NCI-H2081 (cell line): ENCODE measurements at places on chromosomes 7 and 10.

GRCh38 chr7:26912338-26912737 is 47.9 kb upstream of the SKAP2 start:
- DNase-seq = no peak

GRCh38 chr10:391305-391704 is 256.1 kb downstream of the ZMYND11 start:
- DNase-seq = peak; percentile 36

DNA sequence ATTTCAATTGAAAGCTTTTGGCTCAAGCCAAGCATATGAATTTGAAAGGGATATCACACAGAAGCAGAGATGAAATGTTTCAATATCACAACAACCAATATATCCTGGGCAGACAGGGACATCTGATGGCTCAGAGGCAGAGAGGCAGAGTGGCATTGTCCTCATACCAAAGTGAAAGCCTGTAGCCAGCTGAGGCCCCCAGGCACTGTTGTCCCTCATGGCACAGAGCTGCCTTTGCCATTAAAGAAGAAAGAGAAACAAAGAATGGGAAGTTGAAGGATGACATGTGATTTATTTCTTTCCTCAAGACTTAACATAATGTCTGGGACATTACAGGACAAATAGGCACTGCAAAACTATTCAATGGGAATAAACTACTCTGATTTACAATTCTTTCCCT is 504.3 kb upstream of the PCDH15 start:
- DNase-seq = no peak

- no peak for DNase-seq
Observed at GRCh38 chr10:19932806-19933371, 116.7 kb downstream of the PLXDC2 start.

DNA sequence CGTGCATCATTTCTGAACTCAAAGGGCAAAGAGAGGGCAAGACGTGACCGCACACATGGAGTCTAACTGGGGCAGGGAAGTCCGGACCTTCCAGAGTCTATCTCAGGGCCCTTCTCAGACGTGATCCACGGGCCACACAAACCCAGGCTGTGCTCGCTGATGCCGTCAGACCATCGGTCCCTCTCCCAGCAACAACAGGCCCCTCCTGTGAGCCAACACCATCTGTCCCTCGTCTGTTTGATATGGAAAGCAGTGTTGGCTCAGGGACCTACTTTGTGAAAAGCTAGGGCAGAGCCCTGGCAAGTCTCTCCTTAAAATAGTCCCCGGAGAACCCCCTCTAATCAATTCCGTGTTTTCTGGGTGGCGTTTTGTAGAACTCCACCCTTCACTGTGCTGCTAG is 208.8 kb downstream of the TCERG1L start:
- DNase-seq = no peak

DNA sequence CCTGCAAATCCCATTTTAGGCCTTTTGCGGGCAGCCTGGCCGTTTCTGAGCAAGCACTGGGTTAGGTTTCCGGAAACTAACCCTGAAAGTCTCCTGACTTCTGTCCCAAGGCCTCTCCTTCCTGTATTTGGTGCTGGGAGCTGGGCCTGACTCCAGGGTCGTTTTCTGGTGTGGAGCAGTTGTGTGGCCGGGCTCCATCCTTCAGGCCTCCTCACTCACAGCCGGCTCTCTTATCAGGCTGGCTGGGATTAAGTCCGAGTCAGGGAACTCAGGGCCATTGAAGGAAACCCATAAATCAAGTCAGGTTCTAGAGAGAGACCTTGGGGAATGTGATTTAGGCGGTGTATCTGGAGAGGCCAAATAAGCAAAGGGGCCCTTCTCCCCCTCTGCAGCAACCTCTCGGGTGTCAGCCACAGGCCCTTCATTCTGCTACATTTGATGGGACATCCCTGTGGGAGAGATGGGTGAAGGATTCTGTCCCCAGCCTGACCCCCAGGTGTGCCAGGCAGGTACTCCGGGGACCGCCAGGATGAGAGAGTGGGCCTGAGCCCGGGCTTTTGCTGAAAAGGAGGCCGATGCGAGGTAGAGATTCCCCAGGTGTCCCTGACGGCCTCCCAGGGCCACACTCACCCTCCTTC is 3.3 kb downstream of the GATA3 start:
- no peak for DNase-seq

DNA sequence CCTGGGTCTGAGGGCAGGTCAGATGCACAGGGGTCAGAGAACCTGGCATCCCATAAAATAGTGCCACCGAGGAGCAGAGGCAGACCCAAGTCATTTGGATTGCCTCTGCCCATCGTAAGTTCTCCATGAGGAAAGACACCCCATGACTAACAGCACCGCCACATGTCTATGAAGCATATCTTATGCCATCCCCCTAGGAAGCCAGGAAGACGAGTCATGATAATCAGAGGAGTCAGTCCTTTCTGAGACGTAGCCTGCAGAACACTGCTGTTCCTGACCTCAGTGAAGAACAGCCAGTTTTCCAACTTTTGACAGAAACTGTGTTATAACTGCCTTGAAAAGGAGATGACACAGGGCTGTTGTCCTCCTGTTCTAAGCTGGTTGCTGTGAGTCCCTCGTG is 51.2 kb downstream of the INSYN2A start:
- DNase-seq = no peak

GRCh38 chr7:25124465-25125136 is 459 bp downstream of the CYCS start:
- no peak for DNase-seq

GRCh38 chr10:94102436-94102835 is 108.7 kb downstream of the PLCE1 start:
- no peak for DNase-seq

- DNase-seq = no peak
Observed at GRCh38 chr7:104664648-104665047, 336.2 kb downstream of the LHFPL3 start.

DNA sequence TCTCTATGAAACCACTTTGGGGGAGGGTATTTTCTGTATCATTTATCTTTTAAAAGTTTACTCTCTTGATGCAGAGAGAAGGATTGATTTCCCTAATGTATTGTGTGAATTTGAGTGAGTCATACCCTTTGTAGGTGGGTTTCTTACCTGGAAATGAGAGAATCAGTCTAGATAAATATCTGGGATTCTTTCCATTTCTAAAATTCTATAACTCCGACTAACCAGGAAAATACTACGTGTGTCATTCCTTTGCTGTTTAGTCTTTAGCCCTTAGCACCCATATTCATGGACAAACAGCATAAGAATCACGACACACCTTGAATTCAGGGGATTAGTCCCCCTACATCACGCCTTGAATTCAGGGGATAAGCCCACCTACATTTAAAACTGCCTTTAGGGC is 139.1 kb downstream of the GATA3 start:
- no peak for DNase-seq

GRCh38 chr7:155490697-155491628 is 33.0 kb downstream of the EN2 start:
- DNase-seq = no peak

DNA sequence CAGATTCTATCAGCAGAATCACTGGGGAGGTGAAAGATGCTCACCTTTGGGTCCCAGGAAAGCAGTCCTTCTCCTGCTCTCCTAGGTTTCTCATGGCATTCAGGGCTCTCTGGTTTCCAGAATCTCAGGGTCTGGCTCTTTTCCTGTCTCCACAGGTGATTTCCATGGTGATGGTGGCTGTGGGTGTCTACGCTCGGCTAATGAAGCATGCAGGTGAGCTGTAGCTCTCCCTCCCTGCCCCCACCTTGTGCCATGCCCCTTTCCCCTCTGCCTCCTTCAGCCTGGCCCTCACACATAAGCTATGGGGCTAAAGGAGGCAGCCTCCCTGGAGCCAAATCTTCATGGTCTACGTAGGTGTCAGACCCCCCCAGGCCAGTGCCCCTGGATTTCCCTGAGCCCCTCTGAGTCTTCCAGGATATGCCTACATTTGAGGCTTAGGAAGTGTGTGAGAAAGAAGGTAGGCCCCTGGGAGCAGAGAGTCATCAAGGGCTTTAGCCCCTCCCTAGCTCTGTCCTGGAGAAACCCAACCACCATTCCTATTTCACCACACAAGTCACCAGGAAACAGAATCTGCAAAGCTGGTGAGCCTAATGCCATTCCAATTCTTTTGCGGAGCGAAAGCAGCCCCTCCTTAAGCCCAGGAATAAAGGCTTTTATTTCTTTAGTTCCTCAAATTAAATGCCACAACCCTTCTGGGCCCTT is 17.2 kb downstream of the TSPAN33 start:
- no peak for DNase-seq

- DNase-seq = peak; percentile 64
Observed at GRCh38 chr10:21526860-21527597, 1.5 kb upstream of the SKIDA1 start.

DNA sequence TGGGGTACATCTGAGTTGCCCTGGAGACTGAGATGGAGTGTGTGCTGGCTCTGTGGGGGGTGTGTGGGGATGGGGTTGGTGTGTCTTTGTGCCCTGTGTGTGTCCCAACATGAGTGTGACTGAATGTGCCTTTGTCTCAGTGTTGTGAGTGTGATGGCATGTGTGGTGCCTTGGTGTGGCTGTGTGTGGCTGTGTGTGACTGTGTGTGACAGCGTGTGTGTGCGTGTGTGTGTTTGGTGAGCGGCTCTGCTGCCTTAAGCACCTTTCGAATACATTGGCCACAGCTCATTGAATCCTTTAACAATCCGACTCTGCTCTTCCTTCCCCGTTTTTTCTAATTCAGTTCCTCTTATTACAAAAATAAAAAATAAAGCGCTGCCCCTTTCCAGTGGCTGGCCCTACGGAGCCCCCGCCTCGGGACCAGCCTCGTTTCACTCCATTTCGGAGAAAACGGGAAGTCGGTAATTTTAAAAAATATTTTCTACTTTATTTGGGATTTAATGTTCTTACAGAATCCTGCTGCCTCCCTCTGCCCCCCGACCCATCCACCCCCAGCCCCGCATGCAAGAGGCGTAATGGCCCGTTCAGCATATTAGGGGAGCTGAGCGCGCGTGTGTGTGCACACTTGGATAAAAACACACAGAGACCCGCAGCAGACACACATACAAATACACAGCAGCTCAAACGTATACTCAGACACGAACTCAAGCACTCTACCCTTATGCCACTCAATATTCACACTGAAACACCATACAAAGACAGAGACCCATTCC is 35.5 kb downstream of the HIF1AN start:
- no peak for DNase-seq

DNA sequence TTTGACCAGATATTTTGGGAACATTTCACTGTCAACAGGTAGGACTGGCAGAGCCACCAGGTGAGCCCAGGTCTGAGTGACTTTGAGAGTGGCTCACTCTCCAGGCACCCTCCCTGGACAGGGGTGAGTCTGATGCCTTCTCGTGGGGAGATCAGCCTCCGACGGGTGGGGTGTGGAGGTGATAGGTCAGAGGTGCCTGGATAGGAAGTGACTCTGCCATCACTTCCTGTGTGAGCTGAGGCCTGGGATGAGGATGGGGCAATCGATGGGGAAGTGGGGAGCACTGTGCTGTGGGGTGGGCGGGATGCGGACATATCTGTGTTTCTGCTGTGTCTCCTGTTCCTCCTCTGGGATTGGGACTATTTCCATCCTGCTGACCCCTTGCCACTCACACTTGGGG is 34.6 kb downstream of the IFT22 start:
- no peak for DNase-seq

DNA sequence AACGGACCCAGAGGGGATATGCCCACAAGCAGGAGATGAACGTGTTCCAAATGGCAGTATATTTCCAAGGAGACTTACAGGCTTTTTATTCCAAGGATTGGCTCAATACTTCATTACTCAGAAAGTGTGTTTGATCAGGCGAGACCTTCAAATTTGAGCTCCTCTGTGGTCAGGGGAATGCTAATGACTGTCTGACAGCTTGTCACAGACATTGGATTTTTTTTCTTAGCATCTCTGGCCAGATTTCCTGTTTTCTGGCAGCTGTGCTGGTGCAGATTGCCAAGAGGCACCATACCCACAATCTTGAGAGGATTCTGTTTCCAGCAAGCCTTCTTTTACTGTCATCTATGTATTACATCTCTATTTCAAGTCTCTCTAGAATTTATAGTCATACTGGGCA is 93.8 kb downstream of the C1GALT1 start:
- no peak for DNase-seq

- no peak for DNase-seq
Observed at GRCh38 chr10:58326967-58327381, 7.8 kb upstream of the UBE2D1 start.

DNA sequence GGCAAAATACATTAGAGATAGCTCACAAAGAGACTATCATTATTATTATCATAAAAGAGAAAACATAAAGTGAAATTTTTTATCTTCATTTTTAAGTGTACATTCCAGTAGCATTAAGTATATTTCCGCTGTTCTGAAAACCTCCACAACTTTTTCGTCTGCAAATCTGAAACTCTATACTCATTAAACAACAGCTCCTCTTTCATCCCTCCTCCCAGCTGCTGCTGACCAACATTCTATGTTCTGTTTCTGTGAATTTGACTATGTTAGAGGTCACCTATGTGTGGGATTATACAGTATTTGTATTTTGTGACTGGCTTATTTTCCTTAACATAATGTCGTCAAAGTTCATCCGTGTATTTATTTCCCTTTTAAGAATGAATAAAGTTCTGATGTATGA is 429.3 kb upstream of the TPK1 start:
- DNase-seq = no peak

DNA sequence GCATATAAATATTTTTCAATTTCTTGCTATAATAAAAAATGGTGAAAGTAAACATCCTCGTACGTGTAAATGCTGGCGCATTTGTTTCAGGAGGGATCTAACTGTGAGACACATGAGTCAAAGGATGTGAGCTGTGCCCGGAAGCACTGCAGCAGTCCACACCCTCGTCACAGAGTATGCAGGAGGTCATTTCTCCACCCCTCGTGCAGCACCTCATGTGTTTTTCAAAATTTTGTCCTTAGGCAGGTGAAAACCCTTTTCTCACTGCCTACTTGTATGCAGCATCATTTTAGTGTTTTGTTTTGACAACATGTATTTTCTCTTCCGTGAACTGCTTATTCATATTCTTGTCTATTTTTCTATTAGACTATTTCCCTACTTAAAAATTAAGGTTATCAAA is 162.7 kb downstream of the AVL9 start:
- no peak for DNase-seq

DNA sequence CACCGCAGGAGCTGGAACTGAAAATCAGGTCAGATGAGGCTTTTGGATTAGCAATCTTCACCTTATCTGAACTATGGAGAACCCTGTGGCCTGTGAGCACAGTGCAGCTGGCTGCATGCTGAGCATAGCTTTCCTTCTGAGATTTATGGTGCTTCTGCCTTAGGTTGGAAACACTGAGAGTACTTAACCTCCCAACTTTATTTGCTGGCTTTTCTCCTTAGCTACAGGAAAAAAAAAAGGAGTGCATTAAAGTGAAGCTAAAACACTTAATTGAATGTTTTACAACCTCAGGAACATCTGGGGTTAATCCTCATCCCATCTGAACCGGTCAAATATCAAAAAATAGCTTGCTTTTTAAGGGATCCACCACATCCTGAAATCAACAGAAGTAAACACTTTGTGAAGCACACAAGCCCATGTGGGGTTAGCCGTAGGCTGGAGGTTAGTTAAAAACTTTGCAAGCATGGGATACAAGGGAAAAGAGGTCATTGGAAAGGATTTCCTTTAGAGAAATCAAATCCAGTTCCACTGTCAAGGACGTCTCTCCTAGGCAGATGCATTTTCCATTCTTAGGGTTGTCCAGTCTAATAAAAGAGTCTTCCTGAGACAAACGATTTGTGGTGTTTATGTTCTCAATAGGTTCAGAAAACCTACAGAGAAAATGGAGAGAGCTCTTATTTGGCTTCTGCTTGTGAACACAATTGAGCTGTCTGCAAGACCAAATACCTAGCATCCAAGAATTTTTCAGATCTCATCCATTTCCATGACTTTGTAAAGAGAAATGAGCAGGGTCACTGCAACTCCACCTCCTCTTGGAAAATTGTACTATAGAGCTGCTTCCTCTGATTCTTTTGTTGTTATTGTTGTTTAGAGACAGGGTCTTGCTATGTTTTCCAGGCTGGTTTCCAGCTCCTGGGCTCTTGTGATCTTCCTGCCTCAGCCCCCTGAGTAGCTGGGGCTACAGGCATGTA is 470.4 kb upstream of the IGFBP3 start:
- no peak for DNase-seq
